ENCODE measurements at places on chromosomes 5 and 9. TPM values are rescaled to one million over a fixed set of nuclear protein-coding genes. Genes with fewer than 3 reads are reported as not detected.

The GRIA1 gene
- total RNA-seq = 3.0 TPM

The PCDHA9 gene
- 0.90 TPM for total RNA-seq

The IL3 gene
- total RNA-seq = not detected

The SEC61B gene
- total RNA-seq = 65.0 TPM

The ARHGEF28 gene
- total RNA-seq = 16.9 TPM

The PDCD1LG2 gene
- total RNA-seq = 0.95 TPM

Data from urinary bladder (tissue), 4 donors.